ENCODE measurements at places on chromosomes 11 and 22. TPM values are rescaled to one million over a fixed set of nuclear protein-coding genes. Genes with fewer than 3 reads are reported as not detected.
A peak's percentile ranks its signal among the peaks of the same experiment; 100 is the strongest.

- no peak overlapping the region for H3K4me3 ChIP-seq
- DNase-seq = no peak
- H3K27me3 ChIP-seq = no peaks in the 10 kb centered on the region
- H3K36me3 ChIP-seq = no peaks in the 10 kb centered on the region
Measured at GRCh38 chr22:48397531-48398180, 1430.0 kb downstream of the BRD1 start.

GRCh38 chr11:3041699-3042441 is 15.4 kb downstream of the CARS1 start:
- no peak overlapping the region for H3K27ac ChIP-seq
- no peak for DNase-seq
- H3K4me1 ChIP-seq = peaks cover 21% of the 10 kb centered on the region
- H3K27me3 ChIP-seq = no peaks in the 10 kb centered on the region

GRCh38 chr11:23078289-23078971 is 218.2 kb upstream of the CCDC179 start:
- H3K27ac ChIP-seq = no peak overlapping the region
- no peaks in the 10 kb centered on the region for H3K4me1 ChIP-seq
- H3K27me3 ChIP-seq = no peaks in the 10 kb centered on the region
- DNase-seq = no peak
- H3K4me3 ChIP-seq = no peak overlapping the region
- H3K36me3 ChIP-seq = no peaks in the 10 kb centered on the region

- no peaks in the 10 kb centered on the region for H3K27me3 ChIP-seq
- no peak overlapping the region for H3K27ac ChIP-seq
- H3K36me3 ChIP-seq = no peaks in the 10 kb centered on the region
- H3K4me3 ChIP-seq = no peak overlapping the region
Measured at GRCh38 chr11:97610854-97611253, 1221.0 kb downstream of the JRKL start.

- no peak overlapping the region for H3K4me3 ChIP-seq
- no peaks in the 10 kb centered on the region for H3K36me3 ChIP-seq
- no peak overlapping the region for H3K27ac ChIP-seq
Measured at GRCh38 chr11:19466314-19466713, 225.6 kb upstream of the E2F8 start.

DNA sequence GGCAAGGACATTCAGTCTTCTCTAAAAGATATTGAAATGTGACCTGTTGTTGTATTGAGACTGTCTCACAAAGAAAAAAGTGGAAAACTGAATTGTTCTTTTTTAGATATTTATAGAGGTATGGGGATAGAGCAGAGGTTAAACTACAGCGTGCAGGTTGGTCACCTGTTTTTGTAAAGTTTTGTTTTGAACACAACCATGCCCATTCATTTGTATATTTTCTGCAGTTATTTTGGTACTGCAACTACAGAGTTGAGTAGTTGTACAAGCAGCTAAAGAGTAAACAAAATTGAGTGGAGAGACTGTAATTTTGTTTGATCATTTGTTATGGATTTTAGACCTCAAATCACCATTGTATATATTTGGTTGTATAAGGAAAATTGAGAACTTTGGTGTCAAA is 11.3 kb downstream of the EED start:
- H3K36me3 ChIP-seq = peaks cover 59% of the 10 kb centered on the region
- H3K4me1 ChIP-seq = peaks cover 32% of the 10 kb centered on the region
- DNase-seq = no peak
- no peaks in the 10 kb centered on the region for H3K27me3 ChIP-seq
- no peak overlapping the region for H3K4me3 ChIP-seq

GRCh38 chr11:72069200-72069599 is 11.1 kb downstream of the NUMA1 start:
- peaks cover 21% of the 10 kb centered on the region for H3K36me3 ChIP-seq
- peaks cover 36% of the 10 kb centered on the region for H3K4me1 ChIP-seq
- H3K27ac ChIP-seq = no peak overlapping the region
- no peaks in the 10 kb centered on the region for H3K27me3 ChIP-seq

- peak; percentile 10 for DNase-seq
- H3K27ac ChIP-seq = no peak overlapping the region
- H3K4me3 ChIP-seq = no peak overlapping the region
- H3K36me3 ChIP-seq = no peaks in the 10 kb centered on the region
- H3K4me1 ChIP-seq = peaks cover 11% of the 10 kb centered on the region
Measured at GRCh38 chr22:39351689-39352214, 2.0 kb downstream of the SYNGR1 start.

DNA sequence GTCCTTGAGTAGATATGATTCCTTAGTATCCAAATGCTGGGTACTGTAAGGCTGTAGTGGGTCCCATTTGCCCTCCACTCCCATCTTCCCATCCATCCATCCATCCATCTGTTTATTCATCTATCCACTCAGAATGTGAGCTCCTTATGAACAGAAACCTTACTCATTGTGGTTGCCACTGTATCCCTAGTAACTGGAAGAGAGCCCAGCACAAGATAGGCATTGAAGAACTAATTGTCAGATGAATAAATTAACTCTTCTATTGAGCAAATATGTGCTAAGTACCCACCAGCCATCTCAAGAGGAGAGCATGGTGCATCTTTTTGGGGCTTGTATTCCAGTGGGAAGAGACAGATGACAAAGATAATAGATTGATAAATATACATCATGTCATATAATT is 86.4 kb upstream of the SEZ6L start:
- H3K4me1 ChIP-seq = no peaks in the 10 kb centered on the region
- H3K36me3 ChIP-seq = no peaks in the 10 kb centered on the region
- DNase-seq = no peak
- H3K27me3 ChIP-seq = no peaks in the 10 kb centered on the region
- no peak overlapping the region for H3K4me3 ChIP-seq

DNA sequence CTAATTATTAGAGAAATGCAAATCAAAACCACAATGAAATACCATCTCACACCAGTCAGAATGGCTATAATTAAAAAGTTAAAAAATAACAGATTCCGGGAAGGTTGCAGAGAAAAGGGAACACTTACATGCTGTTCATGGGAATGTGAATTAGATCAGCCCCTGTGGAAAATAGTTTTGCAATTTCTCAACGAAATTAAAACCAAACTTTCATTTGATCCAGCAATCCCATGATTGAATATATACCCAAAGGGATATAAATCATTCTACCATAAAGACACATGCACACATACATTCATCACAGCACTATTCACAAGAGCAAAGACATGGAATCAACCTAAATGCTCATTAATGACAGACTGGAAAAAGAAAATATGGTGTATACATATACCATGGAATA is 32.5 kb downstream of the NOX4 start:
- H3K4me3 ChIP-seq = no peak overlapping the region
- H3K27me3 ChIP-seq = no peaks in the 10 kb centered on the region
- no peak for DNase-seq
- no peaks in the 10 kb centered on the region for H3K4me1 ChIP-seq

- H3K4me1 ChIP-seq = no peaks in the 10 kb centered on the region
- H3K4me3 ChIP-seq = no peak overlapping the region
- DNase-seq = no peak
- H3K27ac ChIP-seq = no peak overlapping the region
- no peaks in the 10 kb centered on the region for H3K36me3 ChIP-seq
Measured at GRCh38 chr11:44268614-44269080, 41.3 kb downstream of the ALX4 start.

GRCh38 chr11:127136438-127136837 is 135.9 kb upstream of the KIRREL3 start:
- no peak overlapping the region for H3K27ac ChIP-seq
- no peak for DNase-seq
- H3K27me3 ChIP-seq = no peaks in the 10 kb centered on the region
- H3K4me3 ChIP-seq = no peak overlapping the region

- H3K27ac ChIP-seq = no peak overlapping the region
- H3K36me3 ChIP-seq = no peaks in the 10 kb centered on the region
- H3K4me3 ChIP-seq = no peak overlapping the region
- peaks cover 2% of the 10 kb centered on the region for H3K27me3 ChIP-seq
- H3K4me1 ChIP-seq = no peaks in the 10 kb centered on the region
Measured at GRCh38 chr11:68632802-68633201, 51.5 kb upstream of the GAL start.

DNA sequence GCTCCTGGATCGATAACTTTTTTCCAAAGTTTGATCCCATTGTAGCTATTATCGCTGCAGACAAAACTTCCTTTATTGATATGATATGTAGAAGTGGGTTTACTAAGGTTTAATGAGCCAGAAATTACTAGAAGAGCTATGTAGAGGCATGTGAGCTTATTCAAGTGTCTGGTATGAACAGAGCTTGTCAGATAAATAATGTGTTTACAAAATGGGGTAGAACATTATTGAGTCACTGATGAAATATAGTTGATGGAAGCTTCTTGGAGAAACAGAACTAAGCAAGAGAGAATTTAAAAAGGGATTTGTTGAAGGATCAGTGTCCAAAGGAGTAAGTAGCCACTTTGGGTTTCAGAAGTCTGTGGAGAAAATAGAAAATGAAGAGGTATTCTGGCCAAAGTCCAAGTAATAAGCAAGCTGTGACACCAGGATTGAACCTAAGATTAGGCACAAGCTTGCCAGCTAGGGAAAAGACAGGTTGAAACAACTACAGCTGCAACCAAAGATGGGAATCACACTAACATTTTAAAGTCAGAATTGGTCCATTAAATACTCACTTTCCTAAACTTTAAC is 104.3 kb downstream of the MAML2 start:
- DNase-seq = no peak
- H3K36me3 ChIP-seq = peaks cover 7% of the 10 kb centered on the region
- H3K27ac ChIP-seq = no peak overlapping the region
- H3K27me3 ChIP-seq = no peaks in the 10 kb centered on the region
- H3K4me1 ChIP-seq = peaks cover 24% of the 10 kb centered on the region
- H3K4me3 ChIP-seq = no peak overlapping the region

GRCh38 chr22:35393116-35394010 is 6.6 kb upstream of the MCM5 start:
- H3K36me3 ChIP-seq = no peaks in the 10 kb centered on the region
- peak overlapping the region; percentile 8 for H3K27ac ChIP-seq
- DNase-seq = no peak
- H3K27me3 ChIP-seq = peaks cover 6% of the 10 kb centered on the region
- no peak overlapping the region for H3K4me3 ChIP-seq

DNA sequence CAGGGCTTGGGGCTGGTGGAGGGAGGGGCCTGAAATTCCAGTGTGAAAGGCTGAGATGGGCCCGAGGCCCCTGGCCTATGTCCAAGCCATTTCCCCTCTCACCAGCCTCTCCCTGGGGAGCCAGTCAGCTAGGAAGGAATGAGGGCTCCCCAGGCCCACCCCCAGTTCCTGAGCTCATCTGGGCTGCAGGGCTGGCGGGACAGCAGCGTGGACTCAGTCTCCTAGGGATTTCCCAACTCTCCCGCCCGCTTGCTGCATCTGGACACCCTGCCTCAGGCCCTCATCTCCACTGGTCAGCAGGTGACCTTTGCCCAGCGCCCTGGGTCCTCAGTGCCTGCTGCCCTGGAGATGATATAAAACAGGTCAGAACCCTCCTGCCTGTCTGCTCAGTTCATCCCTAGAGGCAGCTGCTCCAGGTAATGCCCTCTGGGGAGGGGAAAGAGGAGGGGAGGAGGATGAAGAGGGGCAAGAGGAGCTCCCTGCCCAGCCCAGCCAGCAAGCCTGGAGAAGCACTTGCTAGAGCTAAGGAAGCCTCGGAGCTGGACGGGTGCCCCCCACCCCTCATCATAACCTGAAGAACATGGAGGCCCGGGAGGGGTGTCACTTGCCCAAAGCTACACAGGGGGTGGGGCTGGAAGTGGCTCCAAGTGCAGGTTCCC is at the start of gene APOC3:
Gene APOC3, plus strand, starts transcription at position 383 of the 659 bp plus-strand sequence. CDS start 676 bp downstream, outside the sequence.
- no peak for DNase-seq
- no peak within 1 kb of the TSS for H3K4me3 ChIP-seq
- H3K4me1 ChIP-seq = no peaks in the 10 kb centered on the region

The NFAM1 gene
- not detected for total RNA-seq

The MUC15 gene
- total RNA-seq = not detected

The STX5 gene
- 22.0 TPM for total RNA-seq

The OR2AT4 gene
- not detected for total RNA-seq

The VWCE gene
- total RNA-seq = 23.3 TPM

The PDGFB gene
- total RNA-seq = 1.7 TPM
